ENCODE measurements at places on chromosomes 7 and 10.
A peak's percentile ranks its signal among the peaks of the same experiment; 100 is the strongest.

DNA sequence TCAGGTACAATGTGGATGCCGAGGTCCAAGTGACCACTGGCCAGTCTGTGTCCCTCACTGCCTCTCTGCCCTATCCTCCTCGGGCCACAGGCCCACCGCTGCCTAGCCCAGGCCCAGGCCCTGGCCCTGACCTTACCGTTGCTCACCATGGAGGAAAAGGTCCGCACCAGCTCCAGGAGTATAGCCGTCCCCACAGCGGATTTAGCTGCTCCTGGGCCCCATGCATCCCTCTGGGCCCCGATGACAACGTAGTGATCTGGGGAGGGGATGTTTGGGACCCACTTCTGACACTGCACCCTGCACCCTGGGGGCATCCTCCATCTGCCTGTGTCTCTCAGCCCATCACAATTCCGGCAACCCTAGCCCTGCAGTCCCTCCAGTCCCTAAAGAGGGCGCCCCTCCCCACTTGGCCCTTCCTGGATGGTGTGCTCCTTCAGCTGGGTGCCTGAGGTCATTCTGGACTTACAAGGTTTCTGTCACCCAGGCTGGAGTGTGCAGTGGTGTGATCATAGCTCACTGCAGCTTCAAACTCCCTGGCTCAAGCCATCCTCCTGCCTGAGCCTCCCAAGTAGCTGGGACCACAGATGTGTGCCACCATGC lies 12.1 kb downstream of the TFR2 start:
- peak; percentile 50 for DNase-seq

DNA sequence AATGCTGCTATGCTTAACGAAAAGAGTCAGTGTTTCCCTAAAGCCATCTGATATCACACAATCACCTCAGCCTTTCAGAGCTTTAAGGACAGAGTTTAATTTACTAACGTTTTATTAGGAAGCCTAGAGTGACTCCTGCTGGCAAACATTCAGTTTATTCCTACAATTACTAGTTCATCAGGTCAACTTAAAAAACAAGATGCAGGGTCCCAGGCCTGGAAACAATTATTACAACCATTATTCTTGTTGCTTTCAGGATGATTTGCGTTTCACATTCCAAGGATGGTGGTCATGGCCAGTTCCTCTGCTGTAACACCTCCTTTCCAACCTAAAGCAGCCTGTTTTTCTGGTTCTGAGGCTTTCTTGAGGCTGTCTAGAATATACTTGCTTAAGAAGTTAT lies 1.5 kb upstream of the FAM53B start:
- no peak for DNase-seq

GRCh38 chr10:18020523-18020922 lies 68.8 kb downstream of the SLC39A12 start:
- DNase-seq, result no peak

- DNase-seq, result no peak
Observed at GRCh38 chr7:101186194-101186593, 6.1 kb upstream of the NAT16 start.

DNA sequence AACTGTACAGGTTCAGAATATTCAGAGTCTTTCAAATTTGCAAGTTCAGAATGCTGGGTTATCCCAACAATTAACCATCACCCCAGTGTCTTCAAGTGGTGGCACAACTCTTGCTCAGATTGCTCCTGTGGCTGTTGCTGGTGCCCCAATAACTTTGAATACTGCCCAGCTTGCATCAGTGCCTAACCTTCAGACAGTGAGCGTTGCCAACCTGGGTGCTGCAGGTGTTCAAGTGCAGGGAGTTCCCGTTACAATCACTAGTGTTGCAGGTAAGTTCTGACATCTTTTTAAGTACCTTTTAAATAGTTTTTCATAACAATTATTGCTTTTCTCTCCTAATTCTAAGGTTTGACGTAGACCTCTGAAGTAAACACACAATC lies 2.7 kb downstream of the SP4 start:
- DNase-seq, result no peak

GRCh38 chr7:115132096-115132495 lies 210.2 kb downstream of the MDFIC start:
- no peak for DNase-seq

- DNase-seq, result no peak
Observed at GRCh38 chr7:85025312-85025756, 161.5 kb downstream of the SEMA3D start.

- DNase-seq, result no peak
Observed at GRCh38 chr7:117088623-117089194, 135.4 kb downstream of the ST7 start.

GRCh38 chr7:45922810-45923209 lies 1.7 kb upstream of the IGFBP3 start:
- DNase-seq, result no peak

GRCh38 chr7:78279032-78279431 lies 480.5 kb downstream of the PHTF2 start:
- DNase-seq, result no peak

- no peak for DNase-seq
Observed at GRCh38 chr10:82288461-82288881, 413.5 kb downstream of the NRG3 start.

GRCh38 chr10:10014846-10015245 lies 1002.8 kb upstream of the CELF2 start:
- DNase-seq, result no peak

- DNase-seq, result no peak
Observed at GRCh38 chr10:123392182-123392963, 238.2 kb downstream of the BUB3 start.

GRCh38 chr7:94420328-94420727 lies 25.6 kb downstream of the COL1A2 start:
- DNase-seq, result no peak

DNA sequence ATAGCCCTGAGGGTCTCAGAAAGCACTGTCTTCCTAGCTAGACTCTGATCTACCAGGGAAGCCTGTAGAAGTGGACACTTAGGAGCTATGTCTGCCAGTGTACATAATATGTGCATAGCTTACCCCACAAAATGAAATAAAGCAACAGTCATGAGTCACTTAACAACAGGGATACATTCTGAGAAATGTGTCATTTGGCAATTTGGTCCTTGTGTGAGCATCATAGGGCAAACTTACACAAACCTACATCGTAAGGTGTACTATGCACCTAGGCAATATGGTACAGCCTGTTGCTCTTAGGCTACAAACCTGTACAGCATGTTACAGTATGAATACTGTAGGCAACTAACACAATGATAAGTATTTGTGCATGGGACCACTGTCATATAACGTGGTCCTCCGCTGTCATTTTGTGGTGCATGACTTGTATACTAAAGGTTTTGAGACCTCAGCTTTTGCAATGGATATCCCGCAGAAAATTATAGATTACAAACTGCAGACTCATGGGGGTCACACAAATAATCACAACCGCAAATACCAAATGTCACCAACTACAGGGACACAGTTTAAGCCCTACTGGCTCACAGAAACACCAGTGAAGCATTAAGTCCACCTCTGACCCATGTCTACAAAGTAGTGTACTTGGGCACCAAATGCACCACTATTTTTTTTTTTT lies 1.7 kb downstream of the URGCP start:
- no peak for DNase-seq

- DNase-seq, result no peak
Observed at GRCh38 chr7:115226410-115226809, 304.5 kb downstream of the MDFIC start.

DNA sequence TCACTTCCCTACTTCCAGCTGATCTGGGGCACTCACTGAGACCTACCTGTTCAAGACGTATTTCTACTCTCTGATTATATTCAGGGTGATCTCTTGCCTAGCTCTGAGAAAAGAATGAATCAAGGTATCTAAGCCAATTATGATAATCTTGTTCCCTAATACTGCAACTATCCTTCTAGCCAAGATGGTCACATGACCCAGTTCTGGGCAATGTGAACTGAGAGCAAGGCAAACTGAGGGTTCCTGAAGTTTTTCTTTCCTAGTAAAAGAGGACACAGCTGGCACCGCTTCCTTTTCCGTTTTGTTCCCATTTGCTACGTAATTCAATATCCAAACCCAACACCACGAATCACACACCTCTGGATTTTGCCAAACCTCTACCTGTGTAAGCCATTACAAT lies 5.9 kb upstream of the GPAM start:
- no peak for DNase-seq

GRCh38 chr7:26162431-26162830 lies 10.4 kb downstream of the NFE2L3 start:
- DNase-seq, result no peak

DNA sequence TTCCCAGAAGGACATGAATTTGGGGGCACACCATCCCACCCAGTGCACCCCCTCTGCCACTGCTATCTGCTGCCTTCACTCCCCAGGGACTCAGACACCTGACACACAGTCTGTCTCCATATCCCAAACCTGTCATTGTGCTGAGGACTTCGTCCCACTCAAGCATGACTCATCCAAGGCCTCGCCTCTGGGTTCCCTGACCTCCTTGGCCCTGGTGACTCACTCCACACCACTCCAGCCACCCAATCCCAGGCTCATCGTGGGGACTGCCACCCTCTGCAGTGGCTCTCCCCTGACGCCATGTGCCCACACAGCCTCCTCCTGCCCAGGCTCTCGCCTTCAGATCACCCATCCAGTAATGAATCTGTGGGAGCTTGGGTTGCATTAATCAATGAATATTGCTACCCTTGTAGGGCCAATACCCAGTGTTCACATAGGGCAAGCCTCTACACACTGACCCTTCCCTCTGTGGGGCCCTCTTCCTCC lies 6.6 kb upstream of the INSIG1 start:
- no peak for DNase-seq

- DNase-seq, result no peak
Observed at GRCh38 chr10:27752673-27753237, 7.1 kb upstream of the MKX start.

GRCh38 chr7:150972023-150972468 lies 6.1 kb downstream of the KCNH2 start:
- DNase-seq, result no peak

- DNase-seq, result no peak
Observed at GRCh38 chr7:128045766-128046165, 14.5 kb upstream of the LRRC4 start.

- no peak for DNase-seq
Observed at GRCh38 chr7:105838627-105839231, 37.7 kb downstream of the ATXN7L1 start.

DNA sequence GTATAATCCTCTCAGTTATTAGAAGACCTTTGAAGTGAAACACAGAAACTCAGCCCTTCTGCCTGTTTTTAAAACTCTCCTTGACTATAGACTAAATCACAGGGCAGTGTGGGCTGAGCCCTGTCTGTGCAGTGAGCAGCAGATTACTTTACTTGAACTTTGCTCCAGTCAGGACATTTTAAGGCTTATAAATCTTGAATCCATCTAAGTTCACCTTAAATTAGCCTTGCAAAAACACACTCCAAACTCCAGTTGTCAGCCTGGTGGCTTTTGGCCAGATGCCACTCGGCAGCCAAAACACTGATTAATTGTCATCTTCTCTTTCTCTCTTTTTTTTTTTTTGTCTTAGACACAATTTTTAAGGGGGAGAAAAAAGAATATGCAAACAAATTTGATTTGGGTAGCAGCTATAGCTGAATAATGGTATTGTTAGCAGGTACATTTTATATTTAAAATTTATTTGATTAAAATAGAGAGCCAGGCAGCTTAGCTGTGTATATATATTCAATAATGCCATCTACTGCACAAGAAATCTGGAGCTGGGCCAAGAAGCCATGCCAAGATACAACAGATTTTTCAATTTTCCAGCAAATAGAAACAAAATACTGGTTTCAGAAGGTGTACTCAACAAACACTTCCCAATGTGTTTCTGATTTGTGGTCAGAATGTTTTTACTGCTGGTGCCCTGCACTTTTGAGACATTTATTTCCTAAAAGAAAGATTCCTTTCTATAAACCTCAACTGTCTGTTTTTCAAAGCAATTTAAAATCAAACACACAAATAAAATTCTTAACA lies 247.7 kb downstream of the TFEC start:
- no peak for DNase-seq

DNA sequence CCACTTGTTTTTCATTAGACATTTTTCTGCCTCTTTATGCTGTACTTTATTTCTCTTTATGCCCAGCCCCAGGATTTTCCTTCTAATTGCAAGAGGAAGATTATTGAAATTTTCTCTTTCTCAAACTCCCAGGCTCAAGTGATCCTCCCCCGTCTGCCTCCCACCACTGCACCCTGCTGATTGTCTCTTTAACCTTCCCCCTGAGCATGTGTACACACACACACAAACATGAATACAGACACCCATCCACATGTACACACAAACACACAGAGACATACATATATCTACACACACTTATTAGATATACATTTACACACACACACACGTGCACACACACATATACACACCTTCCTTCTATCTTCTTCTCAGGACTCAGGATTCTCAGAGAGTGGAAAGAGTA lies 37.3 kb upstream of the MAP3K8 start:
- no peak for DNase-seq

DNA sequence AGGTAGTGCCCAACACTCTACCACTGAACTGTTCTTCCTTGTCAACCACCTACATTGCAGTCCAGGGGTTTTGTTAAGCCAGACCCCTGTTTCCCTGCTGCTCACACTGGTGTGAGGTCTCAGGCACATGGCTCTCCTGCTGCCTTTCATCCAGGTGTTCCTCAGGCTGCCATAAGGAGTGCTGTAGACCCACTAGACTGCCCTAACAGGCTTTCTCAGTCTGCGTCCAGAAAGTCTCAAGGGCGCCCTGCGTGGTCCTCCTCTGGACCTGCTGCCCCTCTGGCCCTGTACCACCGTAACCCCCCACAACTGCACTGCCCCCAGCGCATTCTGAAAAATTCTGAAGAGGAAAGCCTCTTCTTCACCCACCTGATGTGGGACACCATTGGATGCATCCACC lies 225.7 kb upstream of the ANKRD30A start:
- DNase-seq, result no peak
